ENCODE measurements at places on chromosomes 1 and 21. TPM values are rescaled to one million over a fixed set of nuclear protein-coding genes. Genes with fewer than 3 reads are reported as not detected.

The HES3 gene
- not detected for total RNA-seq

The RNF187 gene
- 119 TPM for total RNA-seq

The CD53 gene
- not detected for total RNA-seq

GRCh38 chr1:56824271-56824670, 5.1 kb upstream of the FYB2 start:
- no peak for DNase-seq
- no peaks in the 10 kb centered on the region for H3K36me3 ChIP-seq
- H3K4me1 ChIP-seq: no peaks in the 10 kb centered on the region
- H3K4me3 ChIP-seq: no peak overlapping the region
- no peak overlapping the region for H3K27ac ChIP-seq
- no peaks in the 10 kb centered on the region for H3K27me3 ChIP-seq

The NEGR1 gene
- 0.28 TPM for total RNA-seq

DNA sequence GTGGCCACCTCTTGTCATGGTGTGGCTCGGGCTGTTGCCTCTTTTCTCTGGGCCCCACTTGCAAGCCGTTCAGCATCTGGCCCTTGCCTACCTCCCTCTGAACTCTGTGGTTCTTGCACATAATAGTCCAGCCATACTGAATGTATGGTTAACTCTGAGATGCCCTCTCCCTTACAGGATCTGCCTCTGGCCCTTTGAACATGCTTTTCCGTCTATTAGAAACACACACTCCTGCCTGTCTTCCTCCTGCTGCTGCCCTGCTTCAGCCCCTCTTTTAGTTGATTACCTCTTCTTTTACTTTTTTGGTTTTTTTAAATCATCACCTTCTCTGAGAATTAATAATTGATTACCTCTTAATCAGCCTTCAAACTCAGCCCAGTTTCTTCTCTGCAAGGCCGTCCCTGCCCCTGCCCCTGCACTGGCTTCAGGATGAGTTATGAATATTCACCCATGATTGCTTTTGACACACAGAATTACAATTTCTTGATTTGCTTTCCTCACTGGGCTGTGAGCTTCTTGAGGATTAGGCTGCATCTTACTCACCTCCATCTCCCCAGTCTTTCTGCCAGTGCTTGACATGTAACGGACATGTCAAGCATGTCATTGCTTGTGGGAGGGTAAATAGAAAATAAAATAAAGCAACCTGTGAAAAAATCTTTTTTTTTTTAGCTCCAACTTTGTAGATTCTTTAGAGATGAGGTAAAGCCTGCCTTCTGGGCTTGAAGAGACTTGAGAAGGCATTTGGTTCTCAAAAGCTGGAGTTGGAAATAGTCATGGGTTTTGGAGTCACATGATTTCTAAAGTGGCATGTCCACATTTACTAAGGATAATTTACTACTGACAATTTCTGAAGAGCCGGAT, 158.3 kb downstream of the PLXNA2 start:
- H3K4me3 ChIP-seq: no peak overlapping the region
- no peaks in the 10 kb centered on the region for H3K27me3 ChIP-seq
- DNase-seq: peak; percentile 5
- H3K4me1 ChIP-seq: peaks cover 45% of the 10 kb centered on the region

- H3K36me3 ChIP-seq: no peaks in the 10 kb centered on the region
- no peak overlapping the region for H3K27ac ChIP-seq
- DNase-seq: no peak
- H3K4me1 ChIP-seq: peaks cover 4% of the 10 kb centered on the region
These were observed 22.3 kb upstream of the COL18A1 start for GRCh38 chr21:45382697-45382997.

DNA sequence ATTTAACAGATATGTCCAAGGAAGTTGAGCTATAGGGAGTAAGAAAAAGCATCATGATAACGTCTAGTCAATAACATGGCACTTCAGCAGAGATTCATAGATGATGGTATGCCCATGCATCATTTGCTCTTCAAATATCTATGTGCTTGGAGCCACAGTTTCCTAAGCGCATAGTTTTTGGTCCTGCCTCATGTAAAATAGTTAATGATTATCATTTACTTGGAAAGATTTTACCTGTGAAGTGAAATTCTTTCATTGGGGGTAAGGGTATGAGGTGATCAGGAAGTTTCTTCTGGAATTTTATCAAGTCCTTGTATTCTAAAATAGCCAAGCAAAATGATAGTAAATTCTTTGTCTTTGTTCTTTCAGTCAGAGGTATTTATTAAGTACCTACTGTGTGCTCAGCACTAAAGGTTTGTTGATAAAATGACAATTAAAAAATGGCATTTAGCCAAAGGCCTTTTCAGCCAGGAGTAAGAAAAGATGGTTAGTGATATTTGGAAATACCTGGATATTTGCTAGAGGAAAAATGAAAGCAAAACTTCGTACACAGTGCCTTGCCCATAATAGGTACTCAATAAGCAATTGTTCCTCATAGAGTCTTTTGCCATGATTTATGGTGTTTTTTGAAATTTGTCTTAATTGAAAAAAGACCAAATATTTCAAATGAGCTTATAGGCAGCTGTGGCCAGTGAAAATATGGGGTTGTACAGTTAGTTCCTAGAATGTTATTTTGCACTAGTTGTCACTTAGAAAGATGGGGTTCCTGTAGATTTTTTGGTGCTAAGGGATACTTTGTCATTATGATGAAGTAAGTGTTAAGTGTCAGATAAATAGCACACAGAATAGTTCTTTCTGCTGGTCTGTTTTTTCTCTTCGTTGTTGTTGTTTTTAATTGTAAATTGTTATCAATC, 13.1 kb downstream of the PDIK1L start:
- peaks cover 20% of the 10 kb centered on the region for H3K36me3 ChIP-seq
- H3K27ac ChIP-seq: no peak overlapping the region
- H3K4me3 ChIP-seq: no peak overlapping the region
- DNase-seq: no peak

DNA sequence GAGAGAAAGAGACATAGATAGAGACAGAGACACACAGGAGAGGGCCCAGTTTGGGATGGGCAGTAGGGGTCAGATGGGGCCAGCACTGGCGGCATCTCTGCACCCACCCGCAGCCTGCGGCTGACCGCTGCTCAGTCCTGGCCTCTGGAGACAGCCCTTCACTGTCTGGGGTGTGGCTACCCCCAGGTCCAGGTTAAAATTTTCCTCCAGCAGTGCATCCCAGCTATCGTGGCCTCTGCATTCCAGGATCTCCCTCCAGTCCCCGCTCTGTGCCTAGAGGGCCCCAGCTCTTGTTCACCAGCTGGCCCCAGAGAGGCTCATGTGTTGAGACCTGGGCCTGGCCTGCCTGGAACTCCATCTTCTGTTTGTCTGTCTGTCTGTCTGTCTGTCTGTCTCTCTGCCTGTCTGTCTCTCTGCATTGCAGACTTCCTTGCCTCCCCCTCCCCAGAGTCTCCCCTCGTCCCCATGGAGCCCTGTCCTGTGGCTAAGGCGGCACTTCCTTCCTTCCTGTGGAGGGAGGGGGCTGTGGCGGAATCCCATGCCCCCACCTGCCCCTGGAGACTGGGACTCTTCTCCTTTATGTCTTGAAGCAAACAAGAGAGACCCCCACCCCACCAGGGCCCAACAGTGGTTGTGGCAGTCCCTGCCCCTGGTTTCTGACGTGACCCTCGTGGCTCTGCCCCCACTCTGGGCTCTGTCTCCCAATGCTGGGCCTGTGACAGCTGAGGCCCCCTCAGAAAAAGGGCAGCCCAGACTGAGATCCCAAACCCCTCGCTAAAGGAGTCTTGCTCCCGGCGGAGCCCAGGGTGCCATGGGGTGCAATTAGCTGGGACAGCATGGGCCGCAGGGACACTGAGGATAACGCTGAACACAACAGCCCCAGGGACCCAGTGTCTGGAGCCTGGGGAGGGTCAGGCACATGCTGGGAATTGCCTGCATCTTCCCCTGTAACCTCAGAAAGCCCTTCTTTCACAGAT, 241.8 kb downstream of the NPHP4 start:
- peaks cover 14% of the 10 kb centered on the region for H3K27me3 ChIP-seq
- no peaks in the 10 kb centered on the region for H3K36me3 ChIP-seq
- no peak overlapping the region for H3K4me3 ChIP-seq
- no peak overlapping the region for H3K27ac ChIP-seq
- no peak for DNase-seq

GRCh38 chr1:101452825-101453224, 216.0 kb downstream of the S1PR1 start:
- no peak overlapping the region for H3K4me3 ChIP-seq
- no peaks in the 10 kb centered on the region for H3K27me3 ChIP-seq
- DNase-seq: peak; percentile 13
- no peaks in the 10 kb centered on the region for H3K36me3 ChIP-seq
- H3K4me1 ChIP-seq: no peaks in the 10 kb centered on the region

The LCK gene
- total RNA-seq: 0.18 TPM

- peak; percentile 57 for DNase-seq
- peaks cover 10% of the 10 kb centered on the region for H3K4me1 ChIP-seq
- no peak overlapping the region for H3K4me3 ChIP-seq
- H3K36me3 ChIP-seq: no peaks in the 10 kb centered on the region
These were observed 182.5 kb upstream of the SGIP1 start for GRCh38 chr1:66351478-66351877.

The FLG2 gene
- not detected for total RNA-seq

GRCh38 chr1:10508511-10508951, 33.8 kb downstream of the PEX14 start:
- no peak overlapping the region for H3K4me3 ChIP-seq
- H3K4me1 ChIP-seq: peaks cover 16% of the 10 kb centered on the region
- DNase-seq: no peak
- H3K27me3 ChIP-seq: no peaks in the 10 kb centered on the region

GRCh38 chr1:229230893-229231753, 39.8 kb upstream of the RAB4A start:
- no peak overlapping the region for H3K27ac ChIP-seq
- peaks cover 3% of the 10 kb centered on the region for H3K4me1 ChIP-seq
- no peak overlapping the region for H3K4me3 ChIP-seq
- peaks cover 30% of the 10 kb centered on the region for H3K27me3 ChIP-seq
- no peaks in the 10 kb centered on the region for H3K36me3 ChIP-seq

- peaks cover 16% of the 10 kb centered on the region for H3K27me3 ChIP-seq
- no peaks in the 10 kb centered on the region for H3K36me3 ChIP-seq
- peak overlapping the region; percentile 31 for H3K4me3 ChIP-seq
These were observed 48.7 kb upstream of the SLC19A1 start for GRCh38 chr21:45590726-45591618.

DNA sequence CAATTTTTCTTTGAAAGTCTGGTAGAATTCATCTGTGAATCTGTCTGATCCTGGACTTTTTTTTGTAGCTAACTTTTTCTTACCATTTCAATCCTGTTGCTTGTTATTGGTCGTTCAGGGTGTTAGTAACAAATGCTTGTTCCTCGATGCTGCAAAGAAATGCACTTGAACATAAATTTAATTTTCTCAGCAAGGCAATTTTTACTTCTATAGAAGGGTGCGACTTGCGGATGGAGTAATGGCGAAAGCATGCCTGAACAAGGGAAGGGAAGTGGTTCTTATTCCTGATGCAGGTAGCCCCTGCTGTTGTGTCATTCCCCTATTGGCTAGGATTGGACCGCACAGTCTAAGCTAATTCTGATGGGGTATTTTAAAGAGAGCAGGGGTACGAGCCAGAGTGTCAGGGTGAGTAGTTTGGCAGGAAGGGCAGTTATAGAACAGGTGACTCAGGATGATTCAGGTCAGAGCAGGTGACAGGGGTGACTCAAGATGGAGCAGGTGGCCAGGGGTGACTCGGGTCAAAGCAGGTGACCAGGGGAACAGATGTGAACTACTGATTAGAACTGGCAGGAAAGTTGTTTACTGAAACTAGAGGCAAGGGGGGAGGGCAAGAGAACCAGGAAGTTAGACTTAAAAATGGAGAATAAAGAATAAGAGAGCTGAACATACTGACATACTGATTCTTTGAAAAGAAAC, 40.5 kb downstream of the SERINC2 start:
- no peaks in the 10 kb centered on the region for H3K4me1 ChIP-seq
- DNase-seq: no peak
- H3K27me3 ChIP-seq: no peaks in the 10 kb centered on the region
- H3K27ac ChIP-seq: no peak overlapping the region
- H3K4me3 ChIP-seq: no peak overlapping the region

Data from cardiac muscle cell (in vitro differentiated cells and primary cell).